ENCODE measurements at places on chromosomes 7 and 10.

- no peak for DNase-seq
Measured at GRCh38 chr10:62153191-62153590, 115.5 kb downstream of the RTKN2 start.

- no peak for DNase-seq
Measured at GRCh38 chr10:10020945-10021344, 996.7 kb upstream of the CELF2 start.

- DNase-seq: no peak
Measured at GRCh38 chr10:6530966-6531365, 49.1 kb downstream of the PRKCQ start.

DNA sequence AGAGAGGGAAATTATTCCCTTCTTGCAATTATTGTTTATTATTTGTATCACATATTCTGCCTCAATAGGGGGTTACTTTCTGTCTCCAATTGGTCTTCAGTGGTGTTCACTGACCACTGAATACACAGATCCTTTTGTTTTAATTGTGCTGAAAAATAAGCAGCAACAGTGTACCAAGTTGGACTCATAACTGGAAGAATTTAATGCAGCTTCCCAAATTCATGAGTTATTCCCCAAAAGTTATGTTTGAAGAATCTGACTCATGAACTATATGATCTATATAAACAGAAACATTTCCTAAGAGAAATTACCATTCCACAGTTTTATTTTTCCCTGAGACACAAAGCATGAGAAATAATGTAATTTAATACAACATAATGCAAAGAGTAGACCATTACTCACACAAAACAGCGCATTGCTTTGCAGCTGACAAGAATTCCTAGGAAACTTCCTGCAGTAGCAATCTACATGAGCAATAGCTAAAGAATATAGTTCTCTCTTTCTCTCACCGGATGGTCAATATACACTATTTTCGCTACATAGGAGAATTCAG, 479.2 kb downstream of the HTR7 start:
- no peak for DNase-seq

GRCh38 chr7:75995052-75995471, 667 bp upstream of the TMEM120A start:
- DNase-seq: no peak

DNA sequence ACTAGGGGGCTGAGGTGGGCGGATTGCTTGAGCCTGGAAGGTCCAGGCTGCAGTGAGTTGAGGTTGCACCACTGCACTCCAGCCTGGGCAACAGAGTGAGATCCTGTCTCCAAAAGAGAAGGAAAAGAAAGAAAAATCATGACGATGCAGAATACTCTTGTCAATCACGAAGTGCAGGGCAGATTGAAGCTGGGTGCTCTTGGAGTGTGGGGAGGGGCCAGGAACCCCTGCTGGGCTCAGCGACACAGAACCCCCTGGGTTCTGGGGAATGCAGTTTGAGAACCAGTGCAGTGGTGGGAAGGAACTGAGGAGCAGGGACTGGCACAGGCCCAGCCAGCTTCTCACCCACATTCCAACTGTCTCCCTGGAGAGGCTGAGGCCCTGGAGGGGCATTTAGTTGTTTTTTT, 10.8 kb upstream of the INTS1 start:
- no peak for DNase-seq

- no peak for DNase-seq
Measured at GRCh38 chr7:124764847-124765400, 668 bp downstream of the GPR37 start.
